Stimulated activated CD8-positive, alpha-beta memory T cell treated with anti-CD3 and anti-CD28 coated beads, Interleukin-4, amount 100 ng/mL, for 1 hour (primary cell): ENCODE measurements at places on chromosomes 6 and 20.

DNA sequence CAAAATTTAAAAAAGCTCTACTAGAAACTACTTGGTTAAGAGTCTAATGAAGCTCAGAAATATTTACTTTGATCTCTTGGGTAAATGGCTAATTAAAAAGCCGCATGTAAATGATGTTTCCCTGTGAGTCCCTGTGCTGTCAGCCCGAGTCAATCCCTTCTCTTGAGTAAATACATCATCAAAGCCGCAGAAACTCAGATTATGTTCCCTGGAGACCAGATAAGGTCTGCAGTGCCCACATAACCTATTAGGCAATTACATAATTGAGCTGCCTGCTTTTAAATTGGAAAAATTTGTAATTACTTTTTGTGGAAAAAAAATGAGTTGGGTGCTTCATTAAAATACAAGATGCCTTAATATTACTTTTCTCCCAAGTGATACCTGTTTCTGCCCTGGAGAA is 83.1 kb downstream of the KIZ start:
- DNase-seq: no peak

- DNase-seq: no peak
Observed at GRCh38 chr6:55131616-55132015, 42.7 kb upstream of the HCRTR2 start.

DNA sequence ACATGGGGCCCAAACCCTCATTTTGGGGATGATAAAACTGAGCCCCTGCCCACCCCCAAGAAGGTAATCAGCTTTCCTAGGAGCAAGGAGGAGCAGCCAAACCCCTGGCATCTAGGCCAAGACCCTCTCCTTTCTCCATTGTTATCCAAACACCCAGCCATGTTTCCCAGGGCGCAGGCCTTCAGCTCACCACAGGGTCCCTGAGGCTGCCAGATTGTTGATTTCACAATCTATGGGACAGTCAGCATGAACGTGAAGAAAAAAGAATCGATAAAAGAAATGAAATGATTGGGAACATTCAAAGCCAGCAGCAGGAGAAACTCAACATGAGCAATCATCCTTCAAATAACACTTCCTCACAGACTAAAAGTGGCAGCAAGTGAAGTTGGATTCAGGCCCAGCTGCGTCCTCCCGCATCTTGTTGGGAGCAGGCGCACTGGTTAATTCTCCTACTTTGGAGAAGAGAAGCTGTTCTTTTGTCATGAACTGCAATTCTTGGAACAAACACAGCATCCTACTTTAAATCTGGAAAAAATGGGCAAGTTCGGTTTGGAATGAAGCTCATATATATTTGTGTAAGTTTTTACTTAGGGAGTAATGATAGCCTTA is 241.8 kb upstream of the PRDM1 start:
- DNase-seq: no peak

GRCh38 chr6:168219804-168220203 is 99.8 kb downstream of the DACT2 start:
- no peak for DNase-seq

- no peak for DNase-seq
Observed at GRCh38 chr6:15715060-15715459, 52.2 kb upstream of the DTNBP1 start.

DNA sequence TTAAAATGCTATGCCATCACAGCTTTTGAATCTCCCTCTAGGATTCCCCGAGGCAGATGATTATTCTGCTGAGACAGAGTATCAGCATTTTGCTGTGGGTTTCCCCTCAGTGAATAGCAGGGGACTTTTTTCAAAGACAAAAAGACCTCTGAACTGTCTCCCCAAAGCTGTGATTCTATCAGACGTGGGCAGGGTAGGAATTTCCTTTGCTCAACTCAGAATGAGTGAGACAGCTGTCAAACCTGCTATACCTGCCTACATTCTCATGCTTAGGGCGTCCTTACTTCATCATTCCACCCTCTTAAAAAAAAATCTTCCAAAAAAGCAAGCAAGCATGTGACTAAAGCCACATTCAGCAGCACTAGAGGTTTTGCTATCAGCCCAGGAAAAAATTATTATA is 147.6 kb upstream of the FAM83B start:
- DNase-seq: no peak

DNA sequence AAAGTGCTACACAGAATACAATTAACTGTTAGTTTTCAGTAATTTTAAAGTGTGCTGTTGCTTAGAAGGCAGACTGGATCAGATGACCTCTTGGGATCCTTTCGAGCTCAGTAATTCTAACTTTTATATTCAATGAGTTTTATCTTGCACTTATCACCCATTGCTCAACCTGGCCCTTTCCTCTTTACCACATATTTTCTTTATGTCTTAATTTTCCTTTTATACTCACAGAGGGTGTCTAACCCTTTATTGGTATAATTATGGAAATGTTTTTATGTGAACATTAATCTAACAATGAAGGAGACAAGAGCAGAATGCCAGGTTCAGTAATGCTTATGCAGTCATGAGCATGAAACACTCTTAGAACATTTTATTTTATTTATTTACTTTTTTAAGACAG is 39.7 kb upstream of the CARMIL1 start:
- no peak for DNase-seq
